ENCODE measurements at places on chromosomes 1 and 21.
A peak's percentile ranks its signal among the peaks of the same experiment; 100 is the strongest.

GRCh38 chr1:39434797-39435395, 56.5 kb upstream of the BMP8A start:
- H3K4me3 ChIP-seq, result no peak overlapping the region
- peak; percentile 47 for DNase-seq
- peaks cover 48% of the 10 kb centered on the region for H3K36me3 ChIP-seq
- peaks cover 8% of the 10 kb centered on the region for H3K4me1 ChIP-seq
- no peak overlapping the region for H3K27ac ChIP-seq

DNA sequence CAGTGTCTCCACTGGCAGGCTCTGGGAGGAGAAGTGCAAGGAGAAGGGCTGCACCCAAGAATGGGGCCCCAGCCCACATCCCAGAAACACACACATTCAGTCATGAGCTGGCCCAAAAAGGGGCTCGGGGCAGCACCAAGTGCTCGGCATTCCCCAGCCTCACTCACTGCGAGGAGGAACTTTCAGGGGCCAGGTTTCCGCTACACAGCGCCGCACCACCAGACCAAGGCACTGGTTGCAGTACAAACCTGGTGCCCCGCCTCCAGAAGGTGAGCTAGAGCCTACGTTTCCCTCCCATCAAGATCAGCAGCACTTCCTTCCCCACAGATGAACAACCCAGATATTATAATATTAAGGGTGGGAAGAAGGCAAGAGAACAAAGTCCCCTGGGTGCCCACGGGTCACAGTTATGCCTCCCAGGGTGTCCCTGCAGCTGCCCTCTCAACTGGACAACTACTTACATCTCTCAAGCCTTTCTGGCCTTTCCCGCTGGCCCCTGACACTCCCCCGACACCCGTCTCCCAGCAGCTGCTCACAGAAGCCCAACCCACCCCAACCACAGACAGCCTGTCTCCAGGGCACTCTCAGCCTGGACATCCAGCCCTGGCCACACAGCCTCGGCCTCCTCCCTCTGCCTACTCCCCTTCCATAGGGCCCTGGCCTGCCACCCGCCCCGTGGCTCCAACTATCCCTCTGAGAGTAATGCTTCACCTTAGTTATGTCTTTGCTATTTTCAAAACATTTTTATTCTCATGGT, 3.8 kb downstream of the PBXIP1 start:
- H3K4me1 ChIP-seq, result peaks cover 11% of the 10 kb centered on the region
- peaks cover 24% of the 10 kb centered on the region for H3K36me3 ChIP-seq
- no peak for DNase-seq
- H3K4me3 ChIP-seq, result no peak overlapping the region
- H3K27ac ChIP-seq, result no peak overlapping the region

GRCh38 chr1:10070206-10070605, 37.4 kb downstream of the UBE4B start:
- no peak overlapping the region for H3K27ac ChIP-seq
- no peak overlapping the region for H3K4me3 ChIP-seq
- peak; percentile 72 for DNase-seq
- peaks cover 2% of the 10 kb centered on the region for H3K36me3 ChIP-seq

- no peaks in the 10 kb centered on the region for H3K36me3 ChIP-seq
- H3K4me3 ChIP-seq, result no peak overlapping the region
- no peaks in the 10 kb centered on the region for H3K27me3 ChIP-seq
- H3K27ac ChIP-seq, result no peak overlapping the region
These were observed 186.0 kb upstream of the AJAP1 start for GRCh38 chr1:4468386-4468785.

- peak within 1 kb of the TSS; percentile 92 for H3K4me3 ChIP-seq
- H3K4me1 ChIP-seq, result peaks cover 9% of the 10 kb centered on the region
- DNase-seq, result peak; percentile 79
- H3K36me3 ChIP-seq, result peaks cover 5% of the 10 kb centered on the region
- peak within 1 kb of the TSS; percentile 90 for H3K27ac ChIP-seq
- no peaks in the 10 kb centered on the region for H3K27me3 ChIP-seq
These were observed at the start of the genes HSF2BP and RRP1B for GRCh38 chr21:43659136-43660000. HSF2BP (minus strand) TSS chr21:43659488; CDS start chr21:43658096, 1,392 bp downstream. RRP1B (plus strand) TSS chr21:43659560; CDS start chr21:43659665, 105 bp downstream.

DNA sequence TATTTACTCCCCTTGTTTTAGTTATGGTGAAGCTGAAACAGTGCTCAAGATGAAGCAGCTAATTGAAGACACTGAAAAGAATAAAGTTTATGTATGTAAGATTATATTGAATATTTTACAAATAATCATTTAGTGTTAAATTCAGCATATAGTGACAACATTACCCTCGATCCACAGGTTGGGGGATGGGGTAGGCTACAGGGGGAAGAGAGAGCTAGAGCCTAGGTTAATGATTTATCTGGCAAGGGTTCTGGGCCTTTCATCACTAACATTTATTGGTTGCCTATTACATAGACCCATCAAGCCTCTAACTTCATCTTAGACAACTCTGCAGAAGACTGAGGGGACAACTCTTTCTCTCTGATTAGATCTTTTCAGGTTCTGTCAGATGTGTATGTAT, 21.3 kb downstream of the ZCCHC17 start:
- H3K4me3 ChIP-seq, result no peak overlapping the region
- no peak overlapping the region for H3K27ac ChIP-seq
- H3K27me3 ChIP-seq, result no peaks in the 10 kb centered on the region
- DNase-seq, result no peak
- peaks cover 19% of the 10 kb centered on the region for H3K36me3 ChIP-seq

DNA sequence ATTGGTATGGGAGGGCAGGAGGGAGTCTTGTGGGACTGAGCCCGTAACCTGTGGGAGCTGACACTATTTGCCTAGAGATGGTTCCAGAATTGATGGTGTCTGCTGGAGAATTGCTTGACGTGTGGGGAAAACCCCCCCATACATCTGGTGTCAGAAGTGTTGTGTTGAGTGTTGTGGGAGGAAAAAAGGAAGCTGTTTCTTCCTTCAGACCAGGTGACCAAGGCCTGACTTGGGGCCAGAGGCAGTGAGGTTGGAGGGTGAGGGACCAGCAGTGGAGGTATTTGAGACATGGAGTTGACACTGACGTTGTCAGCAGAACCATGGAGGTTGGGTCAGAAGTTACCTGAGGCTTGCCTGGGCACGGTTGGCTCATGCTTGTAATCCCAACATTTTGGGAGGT, 8.3 kb downstream of the SHISAL2A start:
- DNase-seq, result no peak
- peaks cover 16% of the 10 kb centered on the region for H3K27me3 ChIP-seq
- H3K4me3 ChIP-seq, result no peak overlapping the region
- no peak overlapping the region for H3K27ac ChIP-seq
- H3K4me1 ChIP-seq, result no peaks in the 10 kb centered on the region
- no peaks in the 10 kb centered on the region for H3K36me3 ChIP-seq

GRCh38 chr1:76254104-76255030, 179.8 kb downstream of the ST6GALNAC3 start:
- H3K4me1 ChIP-seq, result no peaks in the 10 kb centered on the region
- H3K36me3 ChIP-seq, result no peaks in the 10 kb centered on the region
- H3K27me3 ChIP-seq, result no peaks in the 10 kb centered on the region
- no peak for DNase-seq
- no peak overlapping the region for H3K4me3 ChIP-seq
- no peak overlapping the region for H3K27ac ChIP-seq

GRCh38 chr1:25478633-25479032, 47.9 kb downstream of the MACO1 start:
- H3K36me3 ChIP-seq, result peaks cover 3% of the 10 kb centered on the region
- H3K27me3 ChIP-seq, result no peaks in the 10 kb centered on the region
- H3K4me3 ChIP-seq, result no peak overlapping the region

GRCh38 chr1:23416964-23417363, 7.6 kb downstream of the TCEA3 start:
- no peaks in the 10 kb centered on the region for H3K36me3 ChIP-seq
- no peaks in the 10 kb centered on the region for H3K27me3 ChIP-seq
- no peak overlapping the region for H3K27ac ChIP-seq
- no peak overlapping the region for H3K4me3 ChIP-seq
- peaks cover 5% of the 10 kb centered on the region for H3K4me1 ChIP-seq

DNA sequence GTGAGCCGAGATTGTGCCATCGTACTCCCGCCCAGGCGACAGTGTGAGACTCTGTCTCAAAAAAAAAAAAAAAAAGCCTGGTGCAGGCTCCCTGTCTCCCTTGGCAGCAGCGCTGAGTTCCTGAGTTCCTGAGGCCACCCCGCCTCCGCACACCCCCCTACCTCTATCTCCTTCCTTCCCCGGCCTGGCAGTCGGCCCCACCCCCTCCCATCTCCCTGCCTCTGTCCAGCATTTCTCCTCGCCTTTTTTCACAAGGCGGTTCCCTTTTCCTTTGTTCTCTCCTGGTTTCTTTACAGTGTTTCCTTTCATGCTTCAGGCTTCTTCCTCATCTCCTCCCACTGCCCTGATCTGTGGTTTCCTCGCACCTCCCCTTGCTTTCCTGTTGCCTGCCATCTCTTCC, 2.7 kb downstream of the RORC start:
- peaks cover 57% of the 10 kb centered on the region for H3K27me3 ChIP-seq
- H3K4me3 ChIP-seq, result no peak overlapping the region
- peak; percentile 11 for DNase-seq
- H3K27ac ChIP-seq, result no peak overlapping the region
- no peaks in the 10 kb centered on the region for H3K36me3 ChIP-seq
- no peaks in the 10 kb centered on the region for H3K4me1 ChIP-seq

- no peak overlapping the region for H3K27ac ChIP-seq
- H3K4me1 ChIP-seq, result no peaks in the 10 kb centered on the region
- H3K36me3 ChIP-seq, result no peaks in the 10 kb centered on the region
- H3K27me3 ChIP-seq, result peaks cover 16% of the 10 kb centered on the region
These were observed 18.4 kb upstream of the FOXO6 start for GRCh38 chr1:41342774-41343355.

DNA sequence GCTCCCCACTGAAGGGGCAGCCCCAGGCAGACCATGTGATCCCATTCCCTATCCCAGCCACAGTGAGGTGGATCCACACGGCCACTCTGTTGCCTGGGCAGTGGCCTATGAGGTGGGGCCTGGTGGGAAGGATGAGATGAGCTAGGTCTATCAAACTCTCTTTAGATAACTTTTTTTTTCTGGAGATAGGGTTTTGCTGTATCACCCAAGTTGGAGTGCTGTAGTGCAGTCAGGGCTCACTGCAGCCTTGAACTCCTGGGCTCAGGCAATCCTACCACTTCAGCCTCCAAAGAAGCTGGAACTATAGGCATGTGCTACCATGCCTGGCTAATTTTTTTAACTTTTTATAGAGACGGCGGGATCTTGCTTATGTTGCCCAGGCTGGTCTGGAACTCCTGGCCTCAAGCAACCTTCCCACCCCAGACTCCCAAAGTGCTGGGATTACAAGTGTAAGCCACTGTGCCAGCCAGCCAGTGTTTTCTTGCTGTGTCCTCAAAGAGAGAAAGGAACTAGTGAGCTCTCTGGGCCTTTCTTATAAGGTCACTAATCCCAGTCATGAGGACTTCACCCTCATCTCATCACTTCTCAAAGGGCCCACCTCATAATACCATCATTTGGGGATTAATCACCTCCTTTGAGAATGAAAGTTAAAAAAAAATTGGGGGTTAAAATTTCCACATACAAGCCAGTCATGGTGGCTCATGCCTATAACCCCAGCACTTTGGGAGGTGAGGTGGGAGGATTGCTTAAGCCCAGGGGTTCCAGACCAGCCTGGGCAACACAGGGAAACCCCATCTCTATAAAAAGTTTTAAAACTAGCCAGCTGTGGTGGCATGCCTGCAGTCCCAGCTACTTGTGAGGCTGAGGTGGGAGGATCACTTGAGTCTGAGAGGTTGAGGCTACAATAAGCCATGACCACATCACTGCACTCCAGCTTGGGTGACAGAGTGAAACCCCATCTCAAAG, 36.6 kb downstream of the H3-3A start:
- no peak for DNase-seq
- H3K27ac ChIP-seq, result no peak overlapping the region
- H3K4me3 ChIP-seq, result no peak overlapping the region

DNA sequence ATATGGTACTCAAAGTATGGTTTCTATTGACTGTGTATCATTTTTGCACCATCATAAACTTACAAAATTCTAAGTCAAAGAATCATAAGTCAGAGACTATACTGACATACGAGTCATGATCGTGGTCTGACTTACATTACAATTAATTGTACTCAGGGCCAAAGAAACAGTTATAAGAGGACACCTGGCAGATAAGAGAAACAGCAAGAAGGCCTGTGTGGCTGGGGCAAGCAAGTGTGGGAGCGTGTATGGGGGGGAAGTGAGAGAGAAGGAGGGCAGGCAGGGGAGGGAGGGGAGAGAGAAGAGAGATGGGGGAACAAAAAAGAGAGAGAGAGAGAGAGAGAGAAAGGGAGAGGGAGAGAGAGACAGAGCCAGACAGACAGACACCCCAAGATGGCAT, 70.9 kb downstream of the RERE start:
- H3K4me1 ChIP-seq, result peaks cover 7% of the 10 kb centered on the region
- no peaks in the 10 kb centered on the region for H3K27me3 ChIP-seq
- no peak overlapping the region for H3K27ac ChIP-seq
- no peak overlapping the region for H3K4me3 ChIP-seq
- H3K36me3 ChIP-seq, result no peaks in the 10 kb centered on the region
- DNase-seq, result peak; percentile 64

- H3K4me1 ChIP-seq, result peaks cover 5% of the 10 kb centered on the region
- no peak overlapping the region for H3K27ac ChIP-seq
- H3K36me3 ChIP-seq, result peaks cover 6% of the 10 kb centered on the region
- no peaks in the 10 kb centered on the region for H3K27me3 ChIP-seq
- DNase-seq, result no peak
- H3K4me3 ChIP-seq, result no peak overlapping the region
These were observed 3.1 kb downstream of the MORN1 start for GRCh38 chr1:2388004-2388913.

GRCh38 chr1:10629816-10630571, 155.2 kb downstream of the PEX14 start:
- DNase-seq, result no peak
- H3K27me3 ChIP-seq, result no peaks in the 10 kb centered on the region
- peaks cover 6% of the 10 kb centered on the region for H3K4me1 ChIP-seq

DNA sequence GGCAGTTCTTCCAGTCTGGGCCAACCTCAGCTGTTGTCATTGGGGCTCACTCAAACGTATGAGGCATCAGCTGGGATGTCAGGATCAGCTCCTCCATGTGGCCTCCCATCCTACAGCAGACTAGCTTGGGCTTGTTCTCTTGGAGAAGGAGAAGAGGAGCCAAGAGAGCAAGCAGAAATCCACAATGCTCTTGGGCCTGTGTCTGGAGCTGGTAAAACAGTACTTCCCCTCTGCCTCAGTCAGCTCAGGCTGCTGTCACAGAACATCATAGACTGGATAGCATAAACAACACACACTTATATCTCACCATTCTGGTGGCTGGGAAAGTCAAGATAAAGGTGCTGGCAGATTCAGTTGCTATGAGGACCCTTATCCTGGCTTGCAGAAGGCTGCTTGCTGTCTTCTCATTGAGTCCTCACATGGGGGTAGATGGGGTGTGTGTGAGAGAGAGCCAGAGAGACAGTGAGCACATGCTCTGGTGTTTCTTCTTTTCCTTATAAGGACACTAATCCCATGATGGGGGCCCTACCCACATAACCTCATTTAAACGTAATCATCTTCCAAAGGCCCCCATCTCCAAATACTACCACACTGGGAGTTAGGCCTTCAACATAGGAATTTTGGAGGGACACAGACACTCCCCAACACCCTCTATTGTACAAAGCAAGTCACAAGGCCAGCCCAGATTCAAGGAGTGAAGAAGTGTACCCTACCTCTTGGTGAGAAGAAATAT, 16.3 kb upstream of the DNAJC6 start:
- H3K4me3 ChIP-seq, result no peak overlapping the region
- no peaks in the 10 kb centered on the region for H3K4me1 ChIP-seq
- no peak overlapping the region for H3K27ac ChIP-seq
